ENCODE measurements at places on chromosomes 2 and 18. TPM values are rescaled to one million over a fixed set of nuclear protein-coding genes. Genes with fewer than 3 reads are reported as not detected.

The CXCR1 gene
- not detected for total RNA-seq

The FAM124B gene
- not detected for total RNA-seq

- no peaks in the 10 kb centered on the region for H3K27me3 ChIP-seq
- DNase-seq: no peak
- H3K27ac ChIP-seq: no peak overlapping the region
- no peaks in the 10 kb centered on the region for H3K36me3 ChIP-seq
- H3K4me1 ChIP-seq: no peaks in the 10 kb centered on the region
- no peak overlapping the region for H3K4me3 ChIP-seq
Measured at GRCh38 chr18:71842666-71843065, 701.5 kb downstream of the CBLN2 start.

- no peaks in the 10 kb centered on the region for H3K36me3 ChIP-seq
- peaks cover 3% of the 10 kb centered on the region for H3K4me1 ChIP-seq
- DNase-seq: no peak
- H3K27ac ChIP-seq: no peak overlapping the region
- no peak overlapping the region for H3K4me3 ChIP-seq
Measured at GRCh38 chr2:226716126-226716525, 83.5 kb downstream of the IRS1 start.

GRCh38 chr2:42105330-42106256 is 57.8 kb downstream of the PKDCC start:
- H3K4me1 ChIP-seq: peaks cover 12% of the 10 kb centered on the region
- H3K27me3 ChIP-seq: 0 out of 2 replicates have a peak, but pooled peaks cover 2% of the 10 kb centered on the region
- no peak for DNase-seq
- no peaks in the 10 kb centered on the region for H3K36me3 ChIP-seq
- H3K27ac ChIP-seq: no peak overlapping the region

DNA sequence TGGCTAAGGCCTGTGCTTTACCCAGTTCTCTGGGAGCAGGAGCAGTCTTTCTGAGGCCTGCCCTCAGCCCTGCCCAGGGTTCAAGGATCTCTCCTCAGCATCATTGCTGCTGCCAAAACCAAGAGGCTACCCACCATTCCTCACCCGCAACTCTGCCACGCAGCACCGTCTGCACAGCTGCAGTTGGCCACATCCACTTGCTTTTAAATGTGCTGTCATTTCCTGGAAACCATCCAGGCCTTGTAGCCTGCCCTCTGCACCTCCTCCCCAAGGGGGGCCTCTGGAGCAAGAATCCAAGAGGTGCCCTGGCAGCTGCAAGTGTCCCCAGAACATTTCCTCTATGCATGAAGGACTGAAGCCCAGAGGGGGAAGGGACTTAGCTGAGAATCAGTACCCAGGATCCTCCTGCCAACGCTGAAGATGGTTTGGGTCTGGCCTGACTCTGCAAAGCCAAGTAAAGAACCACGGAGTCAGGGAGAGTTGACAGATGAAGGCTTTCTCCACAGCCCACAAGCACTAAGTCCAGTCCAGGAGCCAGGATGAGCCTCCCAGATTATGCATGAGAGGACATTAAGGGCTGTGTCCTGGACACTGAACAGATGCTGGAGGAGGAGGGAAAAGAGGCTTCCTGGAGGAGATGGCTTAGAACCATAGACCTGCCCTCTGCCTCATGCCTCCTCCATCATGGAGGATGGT is 14.9 kb downstream of the EMX1 start:
- H3K36me3 ChIP-seq: no peaks in the 10 kb centered on the region
- no peak overlapping the region for H3K4me3 ChIP-seq
- peaks cover 2% of the 10 kb centered on the region for H3K4me1 ChIP-seq
- peaks cover 65% of the 10 kb centered on the region for H3K27me3 ChIP-seq
- H3K27ac ChIP-seq: no peak overlapping the region
- DNase-seq: peak; percentile 54

DNA sequence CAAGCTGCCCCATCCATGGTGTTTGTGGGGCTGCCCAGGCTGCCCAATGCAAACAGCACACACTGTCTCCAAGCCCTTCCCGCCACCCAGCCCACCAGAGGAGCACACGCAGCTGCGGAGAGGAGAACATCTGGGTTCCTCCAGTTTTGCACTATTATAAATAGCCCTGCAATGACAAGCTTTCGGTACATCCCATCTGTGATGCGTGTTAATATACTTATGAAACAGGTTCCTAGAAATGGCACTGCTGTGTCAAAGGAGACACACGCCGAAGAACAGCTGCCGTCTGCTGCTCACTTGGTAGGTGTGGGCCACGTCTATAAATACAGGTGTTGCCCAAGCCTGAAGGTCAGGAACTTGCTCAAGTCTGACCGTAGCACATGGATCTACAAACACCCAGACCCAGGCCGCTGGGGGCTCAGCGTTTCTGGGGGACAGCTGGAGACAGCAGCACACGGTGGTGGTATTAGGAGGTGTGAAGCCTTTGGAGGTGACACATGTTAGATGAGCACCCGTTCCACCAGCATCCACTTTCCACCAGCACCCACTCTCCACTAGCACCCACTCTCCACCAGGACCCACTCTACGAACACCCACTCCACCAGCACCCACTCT is 34.3 kb downstream of the PXDN start:
- peaks cover 3% of the 10 kb centered on the region for H3K36me3 ChIP-seq
- H3K4me3 ChIP-seq: no peak overlapping the region
- H3K27ac ChIP-seq: no peak overlapping the region
- H3K4me1 ChIP-seq: peaks cover 27% of the 10 kb centered on the region
- H3K27me3 ChIP-seq: no peaks in the 10 kb centered on the region
- DNase-seq: no peak

DNA sequence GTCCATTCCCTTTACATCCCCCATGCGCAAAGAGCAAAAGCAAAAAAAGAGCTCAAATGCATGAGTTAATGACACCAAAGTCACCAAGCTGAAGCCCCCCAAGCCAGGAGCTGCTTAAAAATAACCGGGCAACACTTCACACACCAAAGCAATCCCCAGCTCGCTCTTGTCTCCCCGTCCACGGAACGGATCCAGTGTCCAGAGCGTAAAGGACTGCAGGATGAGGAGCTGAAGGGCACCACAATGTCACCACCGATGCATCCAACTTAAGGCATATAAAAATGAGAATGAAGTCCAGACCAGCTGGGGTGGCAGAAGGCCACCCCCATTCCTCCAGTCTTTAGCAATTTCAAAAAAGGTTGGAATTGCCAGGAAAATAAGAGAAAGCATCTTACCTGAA is 8.7 kb downstream of the SMAD7 start:
- no peak for DNase-seq
- H3K36me3 ChIP-seq: peaks cover 29% of the 10 kb centered on the region
- no peak overlapping the region for H3K4me3 ChIP-seq
- no peaks in the 10 kb centered on the region for H3K27me3 ChIP-seq

GRCh38 chr2:119201815-119202214 is 21.8 kb upstream of the STEAP3 start:
- no peak overlapping the region for H3K27ac ChIP-seq
- H3K36me3 ChIP-seq: no peaks in the 10 kb centered on the region
- H3K27me3 ChIP-seq: peaks cover 22% of the 10 kb centered on the region
- DNase-seq: no peak
- no peak overlapping the region for H3K4me3 ChIP-seq
